ENCODE measurements at places on chromosomes 5 and 9.

- DNase-seq, result no peak
Observed at GRCh38 chr5:175107865-175108264, 336.1 kb downstream of the DRD1 start.

GRCh38 chr5:178203670-178204181 lies 607 bp upstream of the HNRNPAB start:
- no peak for DNase-seq

GRCh38 chr9:121651295-121652020 lies at the start of gene DAB2IP:
TSS of gene DAB2IP (plus strand) at chr9:121651634. CDS start at chr9:121651776, 142 bp downstream.
- DNase-seq, result peak; percentile 38

- DNase-seq, result no peak
Observed at GRCh38 chr5:127961006-127961762, 122.4 kb upstream of the SLC12A2 start.

- no peak for DNase-seq
Observed at GRCh38 chr5:89493414-89493813, 610.4 kb upstream of the MEF2C start.

- DNase-seq, result no peak
Observed at GRCh38 chr5:40217553-40217952, 462.2 kb upstream of the PTGER4 start.

DNA sequence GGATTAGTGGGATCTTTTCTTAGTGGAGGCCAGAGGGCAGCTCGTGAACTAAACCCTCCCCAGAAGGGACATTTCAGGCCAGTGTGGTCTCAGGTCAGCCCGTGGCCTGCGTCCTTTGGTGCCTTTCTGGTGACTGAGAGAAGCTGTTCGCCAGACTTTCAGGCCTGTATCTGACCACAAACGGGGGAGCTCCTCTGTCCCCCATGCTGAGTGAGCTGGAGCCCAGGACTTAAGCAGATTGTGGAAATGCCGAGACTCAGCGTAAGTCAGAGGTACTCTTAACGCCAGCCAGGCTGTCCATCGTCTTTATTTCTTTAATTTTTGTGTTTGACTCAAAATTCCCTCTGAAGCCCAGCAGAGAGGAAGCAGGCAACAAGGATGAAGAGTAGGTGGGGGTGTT lies 54.8 kb upstream of the NCS1 start:
- DNase-seq, result no peak

GRCh38 chr9:34347800-34348158 lies 18.4 kb downstream of the NUDT2 start:
- no peak for DNase-seq

- DNase-seq, result no peak
Observed at GRCh38 chr9:12699529-12699928, 6.3 kb downstream of the TYRP1 start.

DNA sequence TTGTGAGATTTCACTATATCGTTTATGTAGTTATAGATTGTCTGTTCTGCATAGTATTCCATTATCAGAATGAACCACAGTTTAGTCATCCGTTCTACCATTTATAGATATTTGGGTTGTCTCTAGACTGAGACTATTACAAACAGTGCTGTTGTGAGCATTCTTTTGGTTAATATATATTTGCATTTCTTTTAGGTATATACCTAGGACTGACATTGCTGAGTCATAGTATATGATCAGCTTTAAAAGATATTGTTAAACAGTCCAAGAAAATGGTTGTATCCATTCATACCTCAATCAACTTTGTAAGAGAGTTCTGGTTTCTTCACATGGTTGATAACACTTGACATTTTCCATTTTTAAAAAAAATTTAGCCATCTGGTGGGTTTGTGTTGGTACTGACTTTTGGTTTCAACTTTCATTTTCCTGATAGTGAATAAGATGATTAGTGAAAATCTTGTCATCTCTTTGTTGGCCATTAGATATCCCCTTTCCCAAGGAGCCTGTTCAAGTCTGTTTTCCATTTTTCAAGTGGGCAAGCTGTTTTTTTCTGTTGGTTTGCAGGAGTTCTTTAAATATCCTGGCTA lies 22.9 kb upstream of the ADAM19 start:
- DNase-seq, result no peak

- no peak for DNase-seq
Observed at GRCh38 chr9:13665418-13666066, 386.1 kb upstream of the MPDZ start.

- no peak for DNase-seq
Observed at GRCh38 chr5:137212471-137212870, 286.7 kb downstream of the SPOCK1 start.

GRCh38 chr5:151405334-151406160 lies 41.9 kb upstream of the SLC36A1 start:
- no peak for DNase-seq

- DNase-seq, result no peak
Observed at GRCh38 chr9:126122901-126123616, 203.6 kb upstream of the MVB12B start.

DNA sequence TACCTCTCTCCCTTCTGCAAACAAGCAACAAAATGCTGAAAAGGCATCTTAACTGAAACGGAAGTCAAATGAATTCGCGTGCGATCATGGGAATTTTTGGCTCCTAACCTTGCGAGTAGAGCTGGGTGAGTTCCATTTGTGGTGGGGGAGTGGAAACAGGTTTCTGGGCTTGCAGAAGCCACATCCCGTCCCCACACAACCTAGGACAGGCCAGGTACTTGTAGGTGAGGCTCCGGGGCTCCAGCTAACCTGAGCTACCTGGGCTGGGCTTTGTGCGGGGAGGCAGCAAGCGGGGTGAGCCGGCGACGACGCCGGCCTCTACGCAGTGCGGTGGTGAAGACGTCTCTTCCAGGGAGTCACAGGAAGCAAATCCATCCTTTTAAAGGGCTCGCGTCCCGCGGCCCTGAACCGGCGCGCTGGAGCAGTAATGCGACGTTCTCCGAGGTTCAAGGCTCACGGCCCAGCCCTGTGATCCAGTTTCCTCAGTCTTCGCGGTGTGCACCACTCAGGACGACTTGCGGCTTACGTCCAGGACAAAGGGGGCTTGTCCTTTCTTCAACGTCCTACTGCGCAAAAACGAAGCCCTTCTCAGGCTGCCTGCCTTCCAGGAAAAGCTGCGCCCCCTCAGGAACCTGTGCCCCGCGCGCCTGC lies 567 bp upstream of the SPIN1 start:
- peak; percentile 46 for DNase-seq

DNA sequence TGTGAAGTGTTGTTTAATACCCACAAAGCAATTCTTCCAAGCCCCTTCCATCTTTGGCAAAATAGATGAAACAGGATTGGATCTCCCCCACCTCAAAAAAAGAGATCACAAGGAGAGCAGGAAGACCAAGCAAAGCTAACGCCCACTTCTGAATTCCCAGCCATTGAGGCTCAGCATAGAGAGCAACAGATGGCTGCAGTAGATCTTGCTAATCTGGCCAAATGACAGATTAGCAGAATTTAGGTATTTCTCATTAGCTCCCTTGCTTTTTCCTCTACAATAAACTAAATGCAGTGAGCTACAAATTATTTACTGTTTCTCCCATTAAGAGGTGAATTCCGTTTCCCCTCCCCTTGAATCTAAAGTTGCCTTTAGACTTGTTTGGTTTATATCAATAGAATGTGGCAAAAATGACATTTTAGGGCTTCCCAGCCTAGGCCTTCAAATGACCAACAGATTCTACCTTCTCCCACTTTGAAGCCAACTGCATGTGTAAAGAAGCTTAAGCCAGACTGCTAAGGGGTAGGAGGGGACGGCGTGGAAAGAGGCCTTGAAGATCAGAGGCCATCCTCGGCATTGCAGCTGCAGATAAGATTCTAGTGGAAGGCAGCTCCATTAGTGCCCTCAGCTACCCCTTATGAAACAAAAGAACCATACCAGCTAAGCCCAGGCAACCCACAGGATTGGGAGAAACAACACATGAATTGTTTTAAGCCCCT lies 56.8 kb upstream of the CPEB4 start:
- no peak for DNase-seq
